ENCODE measurements at places on chromosomes 3 and 15.

GRCh38 chr3:98209244-98209643 lies 42.7 kb downstream of the OR5H15 start:
- no peak for DNase-seq

- DNase-seq, result no peak
Observed at GRCh38 chr3:118931996-118932395, 102.7 kb downstream of the IGSF11 start.

GRCh38 chr15:36757189-36757814 lies 177.9 kb downstream of the CDIN1 start:
- DNase-seq, result no peak

DNA sequence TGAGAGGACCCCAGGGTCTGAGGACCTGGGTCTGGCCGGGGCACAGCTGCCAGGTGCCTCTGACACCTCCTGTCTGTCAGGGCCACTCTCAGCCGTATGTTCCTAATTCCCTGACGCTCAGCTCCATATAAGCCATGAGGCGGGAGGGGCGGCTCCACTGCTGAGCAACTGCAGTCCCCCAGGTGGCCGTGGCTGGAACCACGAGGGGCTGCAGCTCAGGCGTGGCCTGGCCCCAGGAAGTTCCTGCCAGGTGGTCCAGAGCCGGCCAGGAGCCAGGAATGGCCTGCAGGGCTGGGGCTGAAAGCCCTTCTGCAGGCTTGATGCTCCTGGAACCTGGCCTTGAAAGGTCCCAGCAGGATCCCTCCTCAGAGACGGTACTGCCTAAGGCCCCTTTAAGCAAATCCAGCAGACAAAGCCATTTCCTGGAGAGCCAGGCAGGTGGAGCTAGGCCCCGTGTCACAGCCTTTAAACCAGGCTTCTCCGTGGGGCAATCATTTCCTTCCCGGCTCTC lies 118.0 kb downstream of the CHSY1 start:
- DNase-seq, result no peak

- no peak for DNase-seq
Observed at GRCh38 chr15:82798531-82799166, 7.2 kb downstream of the FSD2 start.

- no peak for DNase-seq
Observed at GRCh38 chr15:73607405-73607804, 25.8 kb downstream of the NPTN start.
